ENCODE measurements at places on chromosomes 3 and 15.

- DNase-seq: no peak
Measured at GRCh38 chr15:69049976-69050375, 35.5 kb downstream of the NOX5 start.

GRCh38 chr3:160986069-160986468, 119.1 kb downstream of the B3GALNT1 start:
- DNase-seq: no peak

DNA sequence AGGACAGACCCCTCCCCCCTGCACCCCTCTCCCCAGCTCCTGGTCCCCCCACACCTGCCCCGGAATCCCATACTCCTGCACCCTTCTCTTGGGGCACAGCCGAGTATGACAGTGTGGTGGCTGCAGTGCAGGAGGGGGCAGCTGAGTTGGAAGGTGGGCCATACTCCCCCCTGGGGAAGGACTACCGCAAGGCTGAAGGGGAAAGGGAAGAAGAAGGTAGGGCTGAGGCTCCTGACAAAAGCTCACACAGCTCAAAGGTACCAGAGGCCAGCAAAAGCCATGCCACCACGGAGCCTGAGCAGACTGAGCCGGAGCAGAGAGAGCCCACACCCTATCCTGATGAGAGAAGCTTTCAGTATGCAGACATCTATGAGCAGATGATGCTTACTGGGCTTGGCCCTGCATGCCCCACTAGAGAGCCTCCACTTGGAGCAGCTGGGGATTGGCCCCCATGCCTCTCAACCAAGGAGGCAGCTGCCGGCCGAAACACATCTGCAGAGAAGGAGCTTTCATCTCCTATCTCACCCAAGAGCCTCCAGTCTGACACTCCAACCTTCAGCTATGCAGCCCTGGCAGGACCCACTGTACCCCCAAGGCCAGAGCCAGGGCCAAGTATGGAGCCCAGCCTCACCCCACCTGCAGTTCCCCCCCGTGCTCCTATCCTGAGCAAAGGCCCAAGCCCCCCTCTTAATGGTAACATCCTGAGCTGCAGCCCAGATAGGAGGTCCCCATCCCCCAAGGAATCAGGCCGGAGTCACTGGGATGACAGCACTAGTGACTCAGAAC, 9.8 kb downstream of the MAP1A start:
- no peak for DNase-seq

- DNase-seq: no peak
Measured at GRCh38 chr3:64354956-64355355, 129.7 kb upstream of the PRICKLE2 start.

DNA sequence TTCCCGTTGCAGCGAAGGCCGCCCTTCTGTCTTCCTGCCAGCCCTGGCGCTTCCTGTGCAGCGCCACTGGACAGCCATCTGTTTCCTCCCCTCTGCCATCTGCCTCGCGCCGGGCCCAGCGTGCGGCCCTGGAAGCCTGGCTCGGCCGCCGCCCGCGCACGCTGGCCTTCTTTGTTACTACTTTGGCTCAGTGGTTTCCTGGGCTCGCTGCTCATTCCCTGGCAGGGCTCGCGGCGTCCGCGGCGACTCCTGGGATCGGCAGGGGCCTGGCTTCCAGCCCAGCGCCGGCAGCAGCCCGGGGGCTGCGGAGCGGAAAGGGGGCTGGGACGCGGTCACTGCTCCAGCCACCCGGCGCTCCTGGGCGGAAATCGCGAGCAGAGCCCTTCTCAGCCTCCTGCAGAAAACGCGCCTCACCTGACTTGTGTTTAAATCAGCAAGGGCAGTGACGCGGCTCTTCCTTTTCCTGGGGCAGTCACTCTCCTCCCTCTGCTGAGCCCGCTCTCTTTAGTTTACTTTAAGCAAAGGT, 10.0 kb downstream of the CMTM7 start:
- no peak for DNase-seq

GRCh38 chr3:5071061-5071460, 51.0 kb upstream of the ARL8B start:
- no peak for DNase-seq

DNA sequence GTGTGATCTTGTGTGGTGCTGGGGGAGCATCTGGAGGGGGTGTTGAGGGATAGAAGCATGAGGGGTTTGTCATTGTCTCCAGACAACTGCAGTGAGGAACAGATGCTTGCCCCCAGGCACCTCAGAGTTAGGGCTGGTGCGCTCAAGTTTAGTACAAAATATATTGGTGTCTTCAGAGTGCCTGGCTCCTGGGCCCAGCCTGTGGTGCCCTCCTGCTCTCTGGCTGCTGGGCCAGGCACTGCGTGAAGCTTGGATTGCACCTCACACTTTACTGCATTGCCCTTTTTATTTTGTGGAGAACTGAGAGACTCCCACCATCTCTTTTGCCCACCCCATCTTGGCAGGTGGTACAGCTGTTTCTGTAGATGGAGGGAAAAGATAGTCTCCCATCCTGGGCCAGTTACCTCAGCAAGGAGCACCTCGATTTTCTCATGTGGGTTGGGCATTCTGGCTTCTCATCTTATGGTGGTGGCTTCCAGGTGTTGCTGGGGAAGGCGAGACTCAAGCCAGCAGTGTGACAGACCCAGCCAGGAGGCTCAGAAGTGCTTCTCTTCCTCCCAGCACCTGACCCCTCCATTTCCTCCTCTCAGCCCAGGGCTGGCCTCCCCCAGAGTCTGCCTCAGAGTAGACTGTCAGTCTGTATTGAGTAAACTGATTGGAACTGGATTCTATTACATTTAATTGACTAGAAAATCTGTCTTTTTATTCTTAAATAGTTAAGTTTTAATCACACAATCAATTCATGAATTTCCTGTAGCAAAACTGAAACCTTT, 140.5 kb downstream of the DNAJB8 start:
- DNase-seq: no peak

- DNase-seq: no peak
Measured at GRCh38 chr3:4990069-4990468, 10.8 kb downstream of the BHLHE40 start.

GRCh38 chr15:40499931-40500330, 29.1 kb downstream of the CHST14 start:
- no peak for DNase-seq

DNA sequence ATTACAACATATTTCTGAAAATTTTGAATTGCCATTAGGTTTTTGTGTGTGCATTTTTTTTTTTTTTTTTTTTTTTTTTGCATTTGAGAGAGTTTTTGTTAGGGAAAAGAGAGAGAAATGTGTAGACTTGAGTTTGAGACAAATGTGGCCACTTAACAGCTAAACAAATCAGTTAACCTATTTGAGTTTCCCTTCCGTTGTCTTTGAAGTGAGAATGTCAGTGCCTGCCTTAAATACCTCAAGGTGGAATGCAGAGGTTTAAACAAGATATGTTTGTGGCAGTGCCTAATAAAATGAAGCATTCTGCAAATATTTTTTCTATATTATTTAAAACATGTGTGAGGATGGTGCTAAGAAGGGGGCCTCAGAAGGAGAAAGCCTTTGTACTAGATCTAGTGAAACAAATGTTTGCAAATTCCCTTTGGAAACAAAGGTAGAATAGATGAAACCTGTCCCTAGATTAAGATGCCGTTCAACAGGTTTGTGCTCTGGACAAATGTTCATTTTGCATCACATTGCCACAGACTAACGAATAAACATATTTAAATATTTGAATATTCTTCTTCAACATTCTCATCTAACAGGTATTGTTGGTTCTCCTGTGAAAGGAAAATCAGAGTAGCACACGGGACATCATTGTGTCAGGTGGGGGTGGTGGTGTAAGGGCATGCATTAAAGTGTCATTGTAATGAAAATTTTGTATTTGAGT, 80.7 kb downstream of the SATB1 start:
- DNase-seq: no peak

- DNase-seq: peak; percentile 27
Measured at GRCh38 chr3:11624161-11624560, 19.6 kb downstream of the VGLL4 start.

DNA sequence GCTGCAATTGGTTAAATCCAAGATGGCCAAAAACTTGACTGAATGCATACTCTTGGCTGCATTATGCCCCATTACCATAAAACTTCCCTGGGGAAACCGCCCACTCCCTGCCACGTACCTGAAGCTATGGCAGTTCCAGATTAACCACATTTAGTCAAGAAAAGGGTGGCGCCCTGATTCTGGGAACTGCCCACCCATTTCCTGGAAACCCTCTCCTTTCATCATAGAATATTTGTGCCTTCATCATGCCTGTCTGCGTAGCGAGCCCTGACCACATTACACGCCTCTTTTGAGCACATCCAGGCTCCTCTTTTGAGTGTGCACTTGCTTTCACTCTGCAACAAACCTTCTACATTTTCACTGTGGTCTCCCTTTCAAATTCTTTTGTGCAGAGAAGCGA, 5.2 kb downstream of the LINS1 start:
- DNase-seq: peak; percentile 90

DNA sequence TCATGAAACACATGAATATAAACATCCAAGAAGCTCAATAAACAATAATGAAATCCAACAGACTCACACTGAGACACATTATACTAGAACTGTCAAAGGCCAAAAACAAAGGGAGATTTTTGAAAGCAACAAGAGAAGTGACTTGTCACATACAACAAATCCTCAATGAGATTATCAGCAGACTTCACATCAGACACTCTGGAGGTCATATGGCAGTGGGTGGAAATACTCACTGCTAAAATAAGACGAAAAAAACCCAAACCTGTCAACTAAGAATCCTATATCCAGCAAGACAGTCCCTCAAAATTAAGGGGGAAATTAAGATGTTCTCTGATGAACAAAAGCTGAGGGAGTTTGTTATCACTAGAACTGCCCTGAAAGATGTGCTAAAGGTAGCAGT, 125.4 kb upstream of the MELTF start:
- no peak for DNase-seq

GRCh38 chr15:69468241-69469121, 15.9 kb downstream of the RPLP1 start:
- peak; percentile 70 for DNase-seq

DNA sequence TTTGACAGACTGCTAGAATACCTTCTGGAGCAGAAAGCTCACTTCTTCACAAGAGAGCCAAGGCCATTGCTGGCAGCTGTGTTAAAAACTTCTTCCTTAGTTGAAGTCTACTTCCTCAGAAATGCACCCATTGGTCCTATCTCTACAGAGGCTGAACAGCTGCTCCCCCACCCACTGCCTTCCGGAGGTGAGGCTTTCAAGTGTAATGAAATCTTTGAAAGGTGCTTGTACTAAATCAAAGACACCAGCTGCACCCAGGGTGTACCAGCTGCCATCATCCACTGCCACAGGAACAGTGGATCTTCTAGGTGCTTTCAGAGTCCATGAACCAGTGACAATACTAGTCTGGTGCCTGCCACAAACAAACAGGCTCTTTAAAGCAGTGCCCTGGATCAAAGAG, 26.4 kb upstream of the HERC1 start:
- DNase-seq: peak; percentile 28

DNA sequence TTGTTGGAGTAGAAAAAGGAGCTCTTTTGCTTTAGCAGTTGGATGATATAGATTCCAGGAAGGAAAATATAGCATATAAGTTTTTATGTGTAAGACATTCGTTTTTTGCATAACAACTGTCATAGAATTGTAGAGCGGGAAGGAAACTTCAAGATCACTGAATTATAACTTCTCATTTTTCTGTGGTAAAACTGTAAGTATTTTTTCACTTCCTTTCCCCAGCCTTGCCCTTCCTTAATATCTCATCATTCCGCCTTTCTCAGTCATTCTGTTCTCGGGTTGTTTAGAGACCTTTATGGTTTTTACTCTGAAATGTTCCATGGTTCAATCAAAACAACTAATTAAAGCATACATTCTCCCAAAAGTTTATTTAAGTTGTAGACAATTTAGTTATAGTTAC, 1.1 kb downstream of the EAF2 start:
- DNase-seq: no peak

DNA sequence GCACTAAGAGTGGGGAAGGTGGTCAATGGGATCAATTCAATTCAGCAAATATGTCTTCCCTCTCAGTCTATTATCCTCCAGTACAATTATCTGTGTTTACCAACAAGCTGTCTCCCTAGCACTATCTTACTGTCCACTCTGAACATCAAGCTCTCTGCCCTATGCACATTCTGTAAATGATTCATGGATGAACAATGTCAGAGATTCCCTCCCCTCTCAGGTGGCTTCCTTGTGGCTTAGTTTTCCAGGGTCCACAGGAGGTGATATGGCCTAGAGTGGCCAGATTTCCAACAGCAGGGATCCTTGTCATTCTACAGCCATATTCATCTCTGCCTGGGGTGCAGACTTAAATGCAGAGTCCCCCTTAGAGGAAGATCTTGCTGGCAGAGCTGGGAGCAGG, 225.1 kb downstream of the UACA start:
- DNase-seq: no peak

DNA sequence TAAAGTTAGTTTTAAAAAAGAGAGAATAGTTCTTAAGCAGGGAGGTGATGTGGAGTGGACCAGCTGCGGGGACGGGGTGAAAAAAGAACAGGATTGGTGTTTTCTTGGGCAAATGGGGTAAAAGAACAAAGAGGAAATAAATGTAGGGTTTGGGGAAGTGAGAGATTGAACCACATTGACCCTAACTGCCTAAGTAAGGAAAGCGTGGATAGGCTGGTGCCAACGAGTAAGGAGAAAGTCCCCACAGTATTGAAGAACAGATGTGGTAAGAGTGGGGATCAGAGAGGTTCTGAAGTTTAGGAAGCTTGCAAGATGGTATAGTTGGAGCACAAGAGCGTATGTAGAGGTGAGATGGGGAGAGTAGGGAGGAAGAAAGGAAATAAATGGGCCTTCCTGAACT, 17.0 kb downstream of the IREB2 start:
- DNase-seq: no peak

- no peak for DNase-seq
Measured at GRCh38 chr3:189985948-189986347, 134.7 kb downstream of the P3H2 start.

- no peak for DNase-seq
Measured at GRCh38 chr3:167716920-167717319, 17.8 kb downstream of the PDCD10 start.

DNA sequence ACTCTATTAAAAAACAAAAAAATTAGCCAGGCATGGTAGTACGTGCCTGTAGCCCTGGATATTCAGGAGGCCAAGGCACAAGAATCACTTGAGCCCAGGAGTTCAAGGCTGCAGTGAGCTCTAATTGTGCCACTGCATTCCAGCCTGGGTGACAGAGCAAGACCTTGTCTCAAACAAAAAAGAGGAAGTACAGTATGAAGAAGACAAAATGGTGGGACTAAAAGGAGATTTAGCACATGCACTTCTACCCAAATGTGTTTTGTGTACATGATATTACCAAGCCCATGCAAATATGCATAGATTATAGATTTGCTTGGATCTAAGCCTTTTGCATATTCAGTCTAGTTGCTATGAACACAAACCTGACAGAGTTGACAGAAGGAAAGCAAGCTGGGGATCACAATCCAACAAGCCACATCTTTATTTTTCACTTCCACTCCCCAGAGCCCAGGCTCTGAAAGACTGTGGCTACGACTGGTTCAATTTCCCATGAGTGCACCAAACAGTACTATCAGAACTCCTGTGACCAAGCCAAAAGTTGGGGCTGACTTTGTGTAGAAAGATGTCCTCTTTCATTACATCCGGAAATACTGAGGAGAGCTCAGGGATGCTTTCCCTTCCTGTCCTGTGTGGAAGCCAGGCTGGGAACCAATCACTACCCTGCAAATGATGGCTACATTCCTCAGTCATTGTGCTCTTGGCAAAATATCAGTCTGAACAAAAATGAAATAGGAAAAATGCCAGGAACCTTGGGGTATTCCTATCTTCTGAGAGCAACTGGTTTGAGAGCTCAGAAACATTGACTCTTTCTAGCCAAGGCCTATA, 49.4 kb downstream of the TGM4 start:
- no peak for DNase-seq

GRCh38 chr3:28699283-28699682, 350.7 kb upstream of the AZI2 start:
- DNase-seq: no peak
